Stimulated activated CD4-positive, alpha-beta T cell treated with anti-CD3 and anti-CD28 coated beads, Interleukin-15, amount 100 ng/mL, for 24 hours (primary cell): ENCODE measurements at places on chromosomes 4 and X.
A peak's percentile ranks its signal among the peaks of the same experiment; 100 is the strongest.

DNA sequence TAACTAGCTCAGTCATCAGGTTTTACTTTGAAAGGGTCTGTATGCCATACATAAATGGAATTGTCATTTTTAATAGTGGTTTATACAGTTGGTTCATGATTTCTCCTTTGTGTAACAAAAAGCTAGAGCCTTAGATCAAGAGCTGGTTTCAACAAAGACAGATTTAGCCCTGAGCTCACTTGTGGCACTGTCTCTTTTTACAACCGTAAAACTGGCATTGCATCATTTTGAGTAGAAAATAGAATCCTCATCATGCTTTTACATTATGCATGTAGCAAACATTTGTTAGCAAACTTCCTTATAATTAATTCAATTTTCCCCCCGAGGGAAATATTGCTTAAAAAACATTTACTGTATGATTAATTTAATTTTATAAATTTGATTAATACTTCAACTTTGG, 1871.5 kb downstream of the ARAP2 start:
- DNase-seq: no peak

GRCh38 chrX:19750783-19751467, 136.5 kb downstream of the SH3KBP1 start:
- DNase-seq: peak; percentile 19

GRCh38 chr4:80948995-80949394, 81.5 kb upstream of the BMP3 start:
- no peak for DNase-seq

- DNase-seq: no peak
These were observed 184.1 kb upstream of the HHIP start for GRCh38 chr4:144461906-144462305.

DNA sequence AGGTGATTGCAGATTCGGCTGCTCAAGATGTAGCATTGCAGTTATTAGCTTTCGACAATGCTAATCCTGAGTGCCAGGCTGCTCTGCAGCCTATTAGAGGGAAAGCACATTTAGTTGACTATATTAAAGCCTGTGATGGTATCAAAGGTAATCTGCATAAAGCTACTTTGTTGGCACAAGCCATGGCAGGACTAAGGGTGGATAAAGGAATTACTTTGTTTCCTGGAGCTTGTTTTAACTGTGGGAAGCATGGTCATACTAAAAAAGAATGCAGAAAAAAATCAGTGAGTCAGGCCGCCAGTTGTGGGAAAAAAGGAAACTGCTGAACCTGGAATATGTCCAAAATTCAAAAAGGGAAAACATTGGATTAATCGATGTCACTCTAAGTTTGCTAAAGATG, 154.9 kb upstream of the TECRL start:
- no peak for DNase-seq

- DNase-seq: no peak
These were observed 256.2 kb downstream of the EVC2 start for GRCh38 chr4:5452156-5452555.

DNA sequence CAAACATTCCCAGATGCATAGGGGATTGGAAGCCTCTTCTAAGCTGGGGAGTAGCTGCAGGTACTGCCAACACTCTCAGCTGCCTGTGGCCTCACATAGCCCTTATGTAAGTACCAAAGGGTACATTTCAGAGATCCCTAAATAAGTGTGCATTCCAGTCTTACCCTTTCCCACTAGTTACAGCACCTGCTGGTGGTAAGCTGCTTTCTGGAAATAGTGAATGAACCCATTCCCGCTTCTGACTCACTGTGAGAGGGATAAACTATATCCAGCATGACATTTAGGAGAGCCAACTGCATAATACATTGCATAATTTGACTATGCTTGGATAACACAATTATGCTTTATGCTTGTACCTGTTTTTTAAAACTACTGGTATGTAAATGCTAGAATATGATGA, 149.0 kb downstream of the FAM13A start:
- no peak for DNase-seq

DNA sequence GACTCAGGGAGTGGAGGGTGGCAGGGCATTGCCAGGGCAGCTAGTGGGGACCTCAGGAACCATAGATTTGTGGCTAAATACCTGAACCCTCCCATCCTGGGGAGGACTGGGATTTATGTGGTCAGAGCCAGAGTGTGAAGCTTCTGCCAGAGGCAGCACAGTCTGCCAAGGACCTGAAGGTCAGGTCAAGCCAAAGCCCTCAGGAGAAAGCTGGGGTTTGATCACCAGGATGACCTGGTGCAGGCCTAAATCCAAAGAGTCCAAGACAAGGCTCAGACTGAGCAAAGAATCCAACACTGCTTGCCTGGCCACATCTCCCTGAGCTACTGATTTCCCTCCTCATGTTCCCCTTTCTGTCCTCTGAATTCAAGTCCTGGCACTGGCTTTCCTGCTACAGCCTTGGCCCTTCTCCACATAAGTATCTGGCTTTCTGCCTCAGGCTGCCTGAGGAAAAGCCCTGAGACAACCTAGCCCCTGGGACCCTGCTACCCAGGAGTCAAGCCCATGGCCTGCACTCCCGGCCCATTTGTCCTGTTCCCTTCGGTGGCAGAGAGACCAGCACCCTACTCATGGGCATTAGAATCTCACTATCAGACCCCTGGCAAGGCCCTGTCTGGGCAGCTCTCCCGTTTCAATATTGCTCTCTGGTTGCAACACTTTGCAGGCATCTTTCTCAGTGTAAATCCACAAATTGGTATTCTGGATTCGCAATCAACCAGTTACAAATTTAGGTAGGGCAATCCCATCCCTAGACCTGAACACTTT, 39.3 kb upstream of the SLC25A43 start:
- DNase-seq: no peak
